Umbilical cord (tissue), 2 donors: ENCODE measurements at places on chromosomes 6 and 20.

DNA sequence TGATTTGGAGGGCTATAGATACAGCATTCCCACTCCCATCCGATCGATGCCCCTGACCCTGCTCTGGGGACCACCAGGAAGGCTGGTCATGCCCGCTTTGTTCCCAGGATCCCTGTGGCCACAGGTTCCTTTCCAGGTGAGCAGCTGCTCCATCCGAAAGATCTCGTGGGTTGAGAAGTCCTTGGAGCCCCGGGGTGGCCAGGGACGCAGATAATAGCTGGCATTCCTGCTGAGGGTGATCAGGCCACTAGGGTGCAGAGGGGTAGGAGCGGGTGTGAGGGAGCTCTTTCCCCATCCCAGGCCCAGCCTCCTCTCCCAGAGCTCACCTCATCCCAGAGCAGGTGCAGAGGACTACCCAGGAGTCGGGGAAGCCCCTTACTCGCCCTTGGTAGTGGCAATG lies 7.4 kb downstream of the ADAM33 start:
- DNase-seq = no peak

DNA sequence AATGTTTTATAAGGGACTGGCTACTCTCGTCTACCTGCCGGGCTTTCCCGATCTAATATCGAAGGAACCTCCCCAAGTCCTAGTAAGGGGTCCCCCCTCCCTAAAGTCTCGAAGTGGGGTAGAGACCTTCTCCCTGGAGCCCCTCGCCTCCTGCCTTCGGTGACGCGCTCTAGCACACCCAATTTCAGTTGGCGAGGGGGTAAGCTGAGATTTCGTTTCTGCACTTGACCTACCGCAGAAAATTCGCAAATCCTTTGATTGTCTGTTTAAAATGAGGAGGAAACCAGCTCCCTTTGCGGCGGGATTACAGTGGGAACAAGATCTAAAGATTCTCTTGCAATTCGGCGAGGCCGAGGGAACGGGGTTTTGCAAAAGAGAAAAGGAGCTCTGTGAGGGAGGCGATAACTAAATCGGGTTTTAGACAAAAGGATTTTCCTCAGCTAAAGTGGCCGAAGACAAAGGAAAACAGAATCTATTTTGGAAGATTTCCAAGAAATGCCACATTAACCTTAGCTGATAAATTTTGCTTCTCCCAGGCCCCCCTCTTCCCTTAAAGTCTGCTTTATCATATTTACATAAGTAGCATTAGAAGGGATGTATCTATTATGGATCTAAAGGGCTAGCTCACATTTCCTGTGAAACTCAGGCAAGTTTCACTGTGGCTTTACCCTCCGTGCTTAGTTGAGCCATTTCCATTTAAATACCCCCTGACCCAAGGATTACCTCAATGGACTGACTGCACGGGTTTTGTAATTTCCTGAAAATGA lies 8.4 kb downstream of the SIM1 start:
- DNase-seq = no peak

DNA sequence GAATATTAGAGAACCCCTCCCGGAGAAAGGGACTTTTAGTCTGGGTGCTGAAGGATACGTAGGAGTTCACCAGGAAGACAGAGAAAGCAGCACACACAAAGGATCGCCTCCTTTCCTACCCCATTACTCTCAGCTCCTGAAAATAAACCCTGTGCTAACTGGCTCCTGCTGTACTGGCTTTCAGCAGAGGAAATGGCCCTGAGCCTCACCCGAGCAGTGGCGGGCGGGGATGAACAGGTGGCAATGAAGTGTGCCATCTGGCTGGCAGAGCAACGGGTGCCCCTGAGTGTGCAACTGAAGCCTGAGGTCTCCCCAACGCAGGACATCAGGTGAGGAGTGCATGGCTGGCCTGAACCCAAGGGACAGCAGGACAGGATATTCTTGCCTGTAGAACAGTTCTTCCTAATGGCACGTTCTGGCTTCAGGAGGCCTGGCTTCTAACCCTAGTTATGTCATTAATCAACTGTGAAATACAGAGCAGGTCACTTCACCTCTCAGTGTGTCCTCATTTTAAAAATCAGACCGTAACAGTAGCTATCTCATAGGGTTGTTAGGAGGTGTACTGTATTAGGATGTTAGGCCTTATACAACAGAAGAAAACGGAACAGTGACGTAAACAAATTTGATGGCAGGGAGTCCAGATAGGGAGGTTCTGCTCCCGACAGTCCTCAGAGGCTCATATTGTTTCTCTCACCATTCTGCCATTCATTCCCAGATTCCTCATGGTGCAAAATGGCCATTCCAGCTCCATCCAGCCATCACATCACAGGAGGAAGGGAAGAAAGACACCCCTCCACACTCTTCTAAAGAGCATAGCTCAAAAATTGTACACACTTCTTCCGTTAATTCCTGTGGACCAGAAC lies 1.8 kb downstream of the RBCK1 start:
- DNase-seq = no peak

DNA sequence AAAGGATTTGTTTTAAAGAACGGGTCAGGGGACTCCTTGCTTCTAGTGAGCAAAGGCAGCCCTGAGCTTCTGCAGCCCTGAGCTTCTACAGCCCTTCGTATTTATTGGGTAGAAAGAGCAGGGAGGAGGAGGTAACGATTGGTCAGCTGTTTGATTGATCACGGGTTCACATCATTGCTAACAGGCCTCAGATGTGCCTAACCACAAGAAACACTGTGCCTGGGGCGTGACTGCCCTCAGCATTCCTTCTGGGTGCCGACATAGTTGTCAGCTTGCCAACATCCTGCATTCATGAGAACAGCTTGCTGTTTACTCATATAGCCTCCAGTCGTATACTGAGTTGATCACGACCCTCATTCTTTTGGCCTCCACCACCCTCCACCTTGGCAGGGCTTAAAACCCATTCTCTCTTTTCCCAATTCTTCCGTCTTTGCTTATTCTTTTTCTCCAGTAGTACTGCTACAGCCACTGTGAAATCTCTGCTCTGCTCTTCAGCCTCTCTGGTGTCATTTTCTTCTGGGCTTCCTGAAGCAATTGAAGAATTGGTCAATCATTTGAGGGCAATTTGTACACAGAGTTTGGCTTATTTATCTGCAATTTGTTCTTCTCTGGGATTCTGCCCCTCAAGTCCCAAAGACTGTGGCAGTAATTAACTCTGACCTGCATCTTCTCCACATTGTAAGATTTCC lies 25.4 kb upstream of the NOP56 start:
- DNase-seq = no peak
